Activated CD4-positive, alpha-beta T cell treated with anti-CD3 and anti-CD28 coated beads for 36 hours (primary cell): ENCODE measurements at places on chromosomes 3 and 15. TPM values are rescaled to one million over a fixed set of nuclear protein-coding genes. Genes with fewer than 3 reads are reported as not detected.
A peak's percentile ranks its signal among the peaks of the same experiment; 100 is the strongest.

DNA sequence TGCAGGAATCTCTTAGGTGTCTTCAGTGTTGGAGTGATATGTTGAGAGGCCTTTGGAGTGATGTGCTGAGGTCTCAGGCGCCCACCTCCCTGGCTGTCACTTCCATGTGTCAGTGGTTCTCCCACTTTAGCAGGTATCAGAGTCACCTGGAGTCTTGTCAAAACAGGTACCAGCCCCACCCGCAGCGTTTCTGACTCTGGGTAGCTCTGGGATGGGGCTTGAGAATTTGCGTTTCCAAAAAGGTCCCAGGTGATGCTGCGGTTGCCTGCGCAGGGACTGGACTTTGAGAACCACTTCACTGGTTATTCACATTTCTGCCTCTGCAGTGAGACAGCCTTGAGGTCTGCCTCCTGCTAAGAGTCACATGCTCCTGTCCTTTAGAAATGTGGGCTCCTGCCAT lies 15.5 kb downstream of the UMPS start:
- DNase-seq, result no peak

GRCh38 chr3:28651159-28651558 lies 302.5 kb upstream of the AZI2 start:
- DNase-seq, result no peak

- DNase-seq, result no peak
Measured at GRCh38 chr3:56076746-56077145, 391.5 kb downstream of the ERC2 start.

DNA sequence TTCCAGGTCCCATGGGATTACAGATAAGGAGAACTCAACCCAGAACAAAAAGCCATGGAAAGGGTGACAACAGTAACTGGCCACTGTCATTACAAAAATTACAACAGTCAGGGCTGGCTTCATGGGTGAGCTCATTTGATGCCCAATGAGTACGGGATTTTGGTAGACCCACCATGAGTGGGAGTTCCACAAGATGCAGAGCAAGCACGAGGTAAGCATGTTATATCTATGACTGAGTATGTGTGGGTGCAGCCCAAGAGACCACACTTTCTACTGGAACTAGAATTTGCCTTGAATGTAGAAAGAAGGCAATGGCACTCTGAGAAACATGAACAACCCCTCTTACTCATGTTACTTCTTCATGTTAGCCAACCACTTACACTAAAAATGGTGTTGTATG lies 83.3 kb downstream of the IGF2BP2 start:
- no peak for DNase-seq

DNA sequence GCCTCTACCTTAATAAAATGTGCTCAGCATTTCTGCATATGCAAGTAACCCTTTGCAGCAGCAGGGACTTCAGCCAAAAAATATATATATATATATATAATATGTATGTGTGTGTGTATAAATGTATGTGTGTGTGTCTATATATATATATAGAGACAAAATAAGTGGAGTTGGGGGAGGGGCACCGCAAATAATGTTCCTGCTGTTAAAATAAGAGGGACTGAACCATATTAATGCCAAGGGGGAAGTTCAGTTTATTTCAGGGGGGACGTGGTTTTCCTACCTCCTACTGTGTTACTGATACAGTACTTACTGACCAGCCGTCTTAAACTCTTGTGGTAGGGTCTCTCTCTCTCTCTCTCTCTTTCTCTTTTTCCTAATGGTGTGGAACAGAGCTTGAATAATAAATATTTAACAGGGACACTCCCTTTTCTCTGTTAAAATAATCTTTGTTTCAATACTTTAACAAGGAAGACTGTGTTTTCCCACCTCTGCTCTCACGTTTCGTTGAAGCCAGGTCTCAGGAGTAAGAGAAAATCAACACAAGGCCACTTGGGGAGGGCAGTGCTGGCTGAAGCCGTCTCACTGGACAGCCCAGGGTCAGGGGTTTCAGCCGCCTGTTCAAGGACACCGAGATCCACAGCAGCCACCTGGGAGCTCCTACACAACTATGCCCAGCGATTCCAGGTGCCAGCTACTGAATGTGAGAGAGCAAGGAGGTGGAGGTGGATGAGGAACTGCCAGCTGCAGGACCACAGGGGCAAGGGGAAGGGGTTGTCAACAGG lies 42.8 kb upstream of the ADAMTSL3 start:
- DNase-seq, result no peak

DNA sequence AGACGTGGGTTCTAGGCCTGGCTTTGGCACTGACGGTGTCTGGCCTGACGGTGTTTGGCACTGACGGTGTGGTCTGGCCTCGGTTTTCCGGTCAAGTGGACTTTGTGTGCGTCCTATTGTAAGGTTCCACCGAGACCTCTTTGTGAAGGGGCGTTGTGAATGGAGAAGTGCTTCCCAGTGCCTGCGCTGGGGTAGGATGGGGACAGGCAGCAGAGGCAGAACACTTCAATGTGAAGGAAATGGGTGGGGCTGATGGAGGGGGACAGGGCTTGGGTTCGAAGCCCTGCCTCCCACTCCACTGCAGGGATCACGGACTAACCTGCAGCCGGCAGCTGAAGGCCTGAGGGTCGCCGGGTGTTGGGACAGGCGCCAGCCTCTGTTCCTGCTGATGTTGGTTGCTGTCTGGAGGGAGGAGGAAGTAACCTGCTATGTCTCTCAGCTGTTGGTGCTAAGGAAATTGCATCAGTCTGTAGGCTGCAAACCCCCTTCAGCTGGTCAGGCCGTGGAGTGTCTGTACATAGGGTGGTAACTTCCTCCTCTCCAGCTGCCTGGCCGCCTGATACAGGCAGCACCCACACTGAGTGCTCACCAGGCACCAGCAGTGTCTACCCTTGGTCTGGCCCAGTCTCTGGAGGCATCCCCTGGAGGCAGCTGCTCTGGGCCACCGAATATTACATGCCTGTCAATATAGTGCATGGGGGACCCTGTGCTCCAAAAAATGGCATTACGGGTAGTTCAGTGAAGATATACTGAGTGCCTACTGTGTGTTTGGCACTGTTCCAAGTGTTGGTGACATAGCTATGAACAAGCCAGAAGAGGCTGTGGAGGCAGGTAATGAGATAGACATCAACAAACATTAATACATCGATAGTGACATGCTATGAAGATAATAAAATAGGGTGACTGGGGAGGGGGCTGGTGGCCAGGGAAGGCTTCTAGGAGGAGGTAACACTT lies 1.1 kb downstream of the TM6SF1 start:
- DNase-seq, result peak; percentile 39

GRCh38 chr15:23642413-23643044 lies 5.1 kb downstream of the MAGEL2 start:
- DNase-seq, result peak; percentile 70

- no peak for DNase-seq
Measured at GRCh38 chr3:88852606-88853005, 254.8 kb upstream of the EPHA3 start.

- no peak for DNase-seq
Measured at GRCh38 chr3:150421799-150422548, 13.9 kb downstream of the TSC22D2 start.

DNA sequence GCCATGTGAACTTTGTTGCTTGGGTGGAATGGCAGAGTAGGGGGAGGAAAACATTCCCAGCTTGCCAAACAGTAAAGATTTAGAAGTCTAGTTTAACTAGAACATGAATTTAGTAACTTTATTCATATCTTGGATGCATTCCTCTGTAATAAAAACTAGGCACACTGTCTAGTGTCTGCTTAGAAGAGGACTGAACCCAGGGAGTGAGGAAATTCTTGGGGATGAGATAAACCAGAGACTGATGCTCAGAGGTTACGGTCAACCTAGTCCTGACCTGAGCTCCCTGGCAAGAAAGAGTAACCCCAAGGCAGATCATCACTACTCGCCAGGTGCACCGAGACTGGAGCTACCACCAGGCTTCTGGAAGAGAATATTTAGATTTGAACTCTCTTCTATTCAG lies 58.2 kb downstream of the SNRK start:
- no peak for DNase-seq

DNA sequence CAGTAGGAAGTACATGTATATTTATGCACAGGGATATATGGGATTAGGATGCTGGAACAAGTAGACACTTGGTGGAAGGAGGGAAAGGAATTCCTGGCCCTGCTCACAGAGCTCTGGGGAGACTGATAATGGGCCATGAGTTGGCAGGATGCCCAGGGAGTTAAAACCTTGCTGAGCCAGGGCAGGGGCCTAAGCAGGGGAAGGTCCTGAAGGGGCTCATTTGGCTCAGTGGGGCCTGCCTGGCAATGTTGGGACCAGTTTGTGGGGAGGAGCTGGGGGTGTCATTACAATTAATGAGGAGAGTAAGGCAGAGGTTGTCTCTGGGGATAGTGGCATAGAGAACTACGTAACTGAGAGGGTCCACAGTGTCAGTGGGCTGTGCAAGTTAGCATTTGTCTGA lies 124.2 kb upstream of the ADPGK start:
- DNase-seq, result no peak

DNA sequence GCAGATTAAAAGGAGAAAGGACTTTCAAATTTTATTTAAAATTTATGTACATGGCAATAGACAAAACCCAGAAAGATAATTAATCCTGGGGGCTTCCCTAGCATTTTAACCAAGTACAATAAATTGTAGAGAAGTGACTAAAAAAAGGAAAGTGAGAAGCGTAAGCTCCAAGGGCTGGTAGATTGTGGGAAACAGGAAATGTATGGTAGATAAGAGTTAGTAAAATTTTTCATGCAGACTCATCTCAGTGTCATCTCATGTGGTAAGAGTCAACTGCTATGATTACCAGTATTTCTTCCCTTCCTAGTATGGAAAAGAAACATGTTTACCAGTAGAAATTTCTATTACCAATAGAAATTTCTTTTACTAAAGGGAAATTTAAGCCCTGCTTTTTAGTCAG lies 464.3 kb upstream of the AGTR1 start:
- DNase-seq, result no peak

- no peak for DNase-seq
Measured at GRCh38 chr3:119571688-119572087, 7.6 kb upstream of the ADPRH start.

DNA sequence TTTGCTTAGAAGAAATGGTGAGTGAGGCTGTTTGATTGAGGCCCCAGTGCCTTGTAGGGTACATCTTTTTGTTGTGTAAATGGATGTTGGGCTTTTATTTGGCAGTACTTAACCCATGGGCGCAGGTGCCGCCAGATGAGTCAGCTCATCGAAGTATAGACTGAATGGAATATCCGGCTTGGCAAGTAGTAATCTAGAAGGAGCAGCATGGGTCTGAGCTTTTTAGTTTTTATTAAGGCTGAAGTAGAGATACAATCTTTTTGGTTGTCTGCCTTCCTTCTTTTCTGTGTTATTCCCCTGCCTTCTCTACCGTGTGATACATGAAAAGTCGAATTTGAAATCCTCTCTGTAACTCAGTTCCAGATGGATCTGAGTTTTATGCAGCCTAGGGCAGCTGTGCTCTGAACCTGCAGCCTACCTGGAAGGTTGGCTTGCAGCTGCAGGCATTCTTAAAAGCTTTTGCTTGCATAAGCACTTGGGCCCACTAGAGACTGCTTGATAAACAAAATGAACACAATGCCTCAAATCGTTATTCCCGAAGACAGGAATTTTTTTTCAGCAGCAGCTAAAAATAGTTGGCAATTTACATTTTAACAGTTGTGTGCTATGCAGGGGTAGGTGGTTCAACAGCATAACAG lies 177.5 kb upstream of the CGNL1 start:
- no peak for DNase-seq

GRCh38 chr3:9207116-9207763 lies 42.2 kb downstream of the SRGAP3 start:
- no peak for DNase-seq

DNA sequence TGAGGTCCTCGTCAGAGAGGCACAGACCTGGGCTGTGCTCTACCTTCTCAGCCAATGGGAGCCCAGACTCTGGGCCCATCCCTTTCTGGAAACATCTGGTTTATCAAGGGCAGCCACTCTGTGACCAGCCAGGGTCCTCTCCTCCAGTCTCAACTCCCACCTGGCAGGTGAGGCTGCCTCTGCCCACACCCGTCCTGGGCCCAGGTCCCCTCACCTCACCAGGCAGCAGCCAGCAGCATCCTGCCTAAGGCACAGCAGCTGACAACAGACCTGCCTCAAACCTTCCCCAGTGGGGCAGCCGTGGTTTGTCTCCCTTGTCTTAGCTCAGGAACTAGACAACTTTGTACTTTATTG lies 8.7 kb upstream of the VIPR1 start:
- DNase-seq, result no peak

- no peak for DNase-seq
Measured at GRCh38 chr3:94115482-94115881, 52.6 kb downstream of the NSUN3 start.

DNA sequence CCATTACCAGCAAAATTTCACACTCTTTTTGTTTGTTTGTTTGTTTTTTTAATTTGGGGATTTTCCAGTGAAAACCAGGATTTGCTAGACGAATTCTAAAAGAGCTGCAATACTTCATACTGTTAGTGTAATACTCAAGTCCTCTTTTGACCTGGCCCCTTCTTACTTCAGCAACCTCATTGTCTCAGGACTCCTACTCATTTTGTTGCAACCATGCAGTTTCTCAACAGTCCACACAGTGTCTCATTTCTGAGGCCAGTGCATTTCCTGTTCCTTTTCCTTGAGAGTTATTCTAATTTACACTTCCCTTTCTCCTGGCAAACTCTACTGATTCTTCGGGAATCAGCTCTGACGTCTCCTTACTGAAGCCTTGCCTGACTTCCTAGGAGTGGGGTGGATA lies 35.6 kb downstream of the NSUN3 start:
- DNase-seq, result no peak

DNA sequence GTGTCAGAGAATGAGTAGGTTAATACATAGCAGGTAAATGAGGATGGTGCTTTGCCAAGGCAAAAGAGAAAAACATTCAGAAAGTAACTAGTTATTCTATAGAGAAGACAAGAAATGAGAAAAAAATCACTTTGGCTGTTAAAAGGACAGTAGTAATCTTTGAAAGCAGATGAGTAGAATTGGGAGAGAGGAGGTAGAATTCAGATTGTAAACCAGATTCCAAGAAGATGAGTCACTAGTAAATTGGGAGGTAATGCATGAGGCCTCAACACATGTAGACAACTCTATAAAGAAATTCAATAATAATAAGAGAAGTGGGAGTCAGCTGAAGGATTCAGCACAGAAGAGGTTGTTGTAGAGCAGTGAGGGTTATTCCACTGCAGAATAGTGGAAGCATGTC lies 81.4 kb downstream of the MBNL1 start:
- no peak for DNase-seq

GRCh38 chr15:75646112-75646943 lies 1.4 kb upstream of the SNX33 start:
- no peak for DNase-seq

The DPPA2 gene
- total RNA-seq, result not detected

The ADPRH gene
- total RNA-seq, result 2.5 TPM

The ADIPOQ gene
- not detected for total RNA-seq

The CFAP20DC gene
- 3.5 TPM for total RNA-seq

The LSG1 gene
- total RNA-seq, result 41.4 TPM

The RAD18 gene
- total RNA-seq, result 50.5 TPM

The SMCO1 gene
- total RNA-seq, result not detected

The SLC41A3 gene
- total RNA-seq, result 26.6 TPM

The ZKSCAN7 gene
- 2.0 TPM for total RNA-seq

The TTLL13 gene
- 0.39 TPM for total RNA-seq

The PRR20G gene
- total RNA-seq, result not detected

The SLC28A1 gene
- not detected for total RNA-seq

The DCLK3 gene
- 0.30 TPM for total RNA-seq

The FRMD5 gene
- 0.16 TPM for total RNA-seq

The GOLGA8T gene
- total RNA-seq, result not detected

The MFN1 gene
- 24.4 TPM for total RNA-seq
